SK-MEL-5 (cell line): ENCODE measurements at places on chromosomes 13 and 19. TPM values are rescaled to one million over a fixed set of nuclear protein-coding genes. Genes with fewer than 3 reads are reported as not detected.
A peak's percentile ranks its signal among the peaks of the same experiment; 100 is the strongest.

GRCh38 chr13:19634256-19634740 is 839 bp downstream of the MPHOSPH8 start:
- peak; percentile 36 for DNase-seq

DNA sequence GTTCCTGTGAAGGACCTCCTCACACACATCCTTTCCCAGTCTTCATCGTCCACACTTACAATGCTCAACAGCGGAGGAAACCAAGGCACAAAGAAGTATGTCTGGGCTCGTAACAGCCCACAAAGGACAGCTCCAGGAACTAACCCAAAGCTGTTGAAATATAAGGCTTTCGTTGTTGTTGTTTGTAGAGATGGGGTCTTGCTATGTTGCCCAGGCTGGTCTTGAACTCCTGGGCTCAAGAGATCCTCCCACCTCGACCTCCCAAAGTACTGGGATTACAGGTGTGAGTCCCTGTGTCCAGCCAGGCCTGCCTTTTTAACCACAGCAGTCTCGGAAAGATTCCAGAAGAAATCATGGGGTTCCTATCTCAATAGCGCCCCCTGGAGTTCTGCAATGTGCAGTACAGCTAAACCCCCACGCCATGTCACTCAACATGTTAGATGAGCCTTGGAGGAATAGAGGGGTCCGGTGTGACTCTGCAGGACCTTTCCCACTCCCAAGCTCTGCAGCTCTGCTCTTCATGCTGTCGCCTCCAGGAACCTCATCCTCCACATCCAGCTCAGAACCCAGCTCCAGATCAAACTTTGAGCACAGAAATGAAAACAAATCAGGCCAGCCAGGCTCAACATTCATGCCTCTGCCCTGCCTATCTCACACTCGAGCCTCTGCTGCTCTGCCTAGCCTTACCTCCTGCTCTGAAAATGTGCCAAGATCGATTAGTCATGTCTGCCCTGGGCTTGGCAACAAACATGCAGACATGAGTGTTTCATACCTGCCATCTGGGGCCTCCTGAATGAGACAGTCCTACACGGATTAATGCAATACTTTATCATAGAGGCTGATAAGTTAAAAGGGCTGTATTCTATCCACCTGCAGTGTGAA is 7.5 kb downstream of the PLA2G4C start:
- peak; percentile 67 for DNase-seq

DNA sequence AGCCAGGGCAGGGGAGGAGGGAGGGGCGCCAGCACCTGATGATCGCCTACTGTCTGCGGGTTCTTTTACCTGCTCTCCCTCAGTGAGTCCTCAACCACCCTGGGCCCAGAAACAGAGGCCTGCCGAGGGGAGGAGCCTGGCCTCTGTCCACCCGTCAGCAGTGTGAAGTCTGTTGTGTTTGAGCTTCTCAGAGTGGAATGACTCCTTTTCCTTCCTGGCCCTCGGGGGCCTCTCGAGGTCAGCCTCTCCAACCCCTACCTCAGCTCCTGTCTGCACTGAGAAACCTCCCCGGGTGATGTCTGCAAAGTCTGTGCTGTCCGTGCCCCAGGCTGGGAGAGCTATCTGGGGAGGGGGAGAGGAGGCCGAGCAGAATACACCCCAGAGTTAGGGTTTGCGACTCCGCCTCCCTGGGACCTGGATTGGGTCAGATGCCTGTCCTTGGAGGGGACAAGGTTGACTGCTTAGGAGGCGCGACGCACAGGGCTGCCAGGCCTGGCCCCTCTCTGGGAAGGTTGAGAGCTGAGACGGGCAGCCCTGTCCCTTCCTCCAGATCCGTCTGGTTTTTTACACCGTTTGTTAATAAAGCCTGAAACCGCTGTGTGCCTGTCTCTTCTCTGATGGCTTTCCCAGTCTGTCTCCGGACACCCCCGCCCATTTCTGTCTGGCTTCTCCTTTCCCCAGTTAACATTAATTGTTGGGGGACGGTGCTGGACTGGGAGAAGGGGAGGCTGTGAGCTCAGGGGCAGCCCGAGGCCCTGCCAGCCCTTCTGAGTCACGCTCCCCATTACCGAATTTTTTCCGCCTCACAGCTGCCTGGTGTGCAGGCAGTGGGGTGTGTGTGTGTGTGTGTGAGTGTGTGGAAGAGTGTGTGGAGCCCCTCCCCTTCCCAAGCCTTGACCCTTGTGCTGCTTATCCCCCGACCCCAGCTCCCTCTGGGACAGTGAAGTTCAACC is 989 bp upstream of the SSC5D start:
- DNase-seq = no peak

DNA sequence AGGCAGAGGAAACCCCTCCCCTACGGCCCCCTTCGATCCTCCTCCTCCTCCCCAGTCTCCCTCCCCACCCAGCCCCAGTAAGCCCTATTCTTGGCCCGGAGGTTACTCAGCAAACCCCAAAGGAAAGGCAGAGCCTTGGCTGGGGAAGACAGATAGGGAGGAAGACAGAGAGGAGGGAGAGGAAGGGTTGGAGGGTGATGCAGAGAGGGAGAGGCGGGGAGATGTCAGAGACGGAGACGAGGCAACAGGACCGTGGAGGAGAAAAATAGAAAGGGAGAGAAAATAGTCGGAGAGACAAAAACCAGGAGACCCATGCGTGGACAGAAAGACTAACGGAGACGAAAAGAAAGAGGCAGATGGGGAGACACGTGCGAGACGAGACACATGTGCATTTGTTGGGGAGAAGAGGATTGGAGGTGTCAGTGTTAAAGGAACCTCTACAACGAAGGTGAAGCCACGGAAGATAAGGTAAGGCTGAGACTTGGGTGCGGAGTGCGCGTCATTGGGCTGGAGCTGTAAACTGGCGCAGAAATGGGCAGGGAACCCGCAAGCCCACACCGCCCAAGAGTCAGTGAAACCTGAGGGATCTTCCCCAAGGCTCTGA is 2.9 kb downstream of the TGFB1 start:
- no peak for DNase-seq

DNA sequence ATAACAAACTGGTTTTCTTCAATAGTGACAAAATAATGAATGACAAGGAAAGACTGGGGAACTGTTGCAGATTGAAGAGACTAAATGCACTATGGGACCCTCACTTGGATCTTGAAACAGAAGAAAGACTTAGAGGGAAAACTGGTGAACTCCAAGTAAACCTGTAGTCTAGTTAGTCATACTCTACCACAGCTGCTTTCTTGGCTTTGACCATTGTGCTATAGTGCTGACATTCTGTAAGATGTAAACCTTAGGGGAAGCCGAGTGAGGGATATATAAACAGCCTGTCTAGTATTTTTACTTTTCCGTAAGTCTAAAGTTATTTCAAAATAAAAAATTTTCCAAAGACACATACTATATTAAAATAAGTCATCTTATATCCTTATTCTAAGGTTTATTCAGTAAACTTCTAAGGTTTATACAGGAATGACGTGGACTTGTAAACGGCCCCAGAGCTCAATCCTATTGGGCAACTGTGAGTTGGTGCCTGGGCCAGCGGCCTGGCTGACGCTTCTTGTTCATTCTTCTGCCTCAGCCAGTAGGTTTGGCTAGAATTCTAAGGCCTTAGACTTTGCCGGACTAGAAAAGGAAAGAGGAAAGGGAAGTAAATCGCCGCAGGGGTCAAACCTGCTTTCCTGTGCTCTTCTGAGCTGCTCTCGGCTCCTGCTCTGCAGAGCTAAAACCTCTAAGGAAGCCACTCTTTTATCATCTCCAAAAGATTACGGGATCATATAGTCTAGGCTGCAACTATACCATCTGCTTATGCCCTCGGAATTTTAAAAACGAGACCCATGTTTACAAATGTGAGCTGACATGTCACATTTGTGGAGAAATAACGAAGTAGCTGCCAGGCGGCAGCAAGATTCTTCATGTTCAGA is 33.6 kb upstream of the UBE2L5 start:
- DNase-seq = no peak

- peak; percentile 86 for DNase-seq
These were observed 610 bp upstream of the WBP4 start for GRCh38 chr13:41060724-41061074.

DNA sequence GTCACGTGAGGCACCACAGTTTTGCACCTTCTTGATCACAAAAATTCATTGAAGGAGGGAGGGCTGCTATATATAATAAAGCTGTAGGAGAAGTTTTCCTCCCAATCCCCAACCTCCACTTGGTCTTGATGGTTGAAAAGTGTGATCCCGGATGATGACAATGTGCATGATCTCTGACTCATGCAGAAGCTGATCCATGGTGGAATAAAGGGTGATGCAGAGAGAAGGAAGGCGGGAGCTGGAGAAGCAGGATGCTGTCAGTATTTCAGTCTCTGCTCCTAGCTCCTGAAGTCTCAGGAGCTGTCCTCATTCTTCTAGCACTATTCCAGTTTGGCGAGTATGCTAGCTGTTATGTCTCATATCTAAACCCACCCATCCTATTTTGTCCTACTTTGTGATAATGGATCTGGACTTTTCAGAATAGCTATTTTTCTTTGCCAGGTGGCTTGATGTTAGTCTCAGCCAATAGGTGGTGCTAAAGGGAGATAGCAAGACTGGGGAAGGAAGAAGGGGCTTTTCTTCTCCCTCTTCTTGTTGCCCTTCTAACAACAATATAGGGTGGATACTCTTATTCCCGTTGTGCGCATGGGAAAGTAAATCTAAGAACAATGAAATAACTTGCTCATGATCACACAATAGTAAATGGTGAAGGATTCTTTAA is 65.6 kb upstream of the HTR2A start:
- DNase-seq = peak; percentile 50

- no peak for DNase-seq
These were observed 187.7 kb downstream of the ABCC4 start for GRCh38 chr13:95113601-95114000.

GRCh38 chr19:5934069-5934401 is 20.0 kb downstream of the CAPS start:
- DNase-seq = no peak

DNA sequence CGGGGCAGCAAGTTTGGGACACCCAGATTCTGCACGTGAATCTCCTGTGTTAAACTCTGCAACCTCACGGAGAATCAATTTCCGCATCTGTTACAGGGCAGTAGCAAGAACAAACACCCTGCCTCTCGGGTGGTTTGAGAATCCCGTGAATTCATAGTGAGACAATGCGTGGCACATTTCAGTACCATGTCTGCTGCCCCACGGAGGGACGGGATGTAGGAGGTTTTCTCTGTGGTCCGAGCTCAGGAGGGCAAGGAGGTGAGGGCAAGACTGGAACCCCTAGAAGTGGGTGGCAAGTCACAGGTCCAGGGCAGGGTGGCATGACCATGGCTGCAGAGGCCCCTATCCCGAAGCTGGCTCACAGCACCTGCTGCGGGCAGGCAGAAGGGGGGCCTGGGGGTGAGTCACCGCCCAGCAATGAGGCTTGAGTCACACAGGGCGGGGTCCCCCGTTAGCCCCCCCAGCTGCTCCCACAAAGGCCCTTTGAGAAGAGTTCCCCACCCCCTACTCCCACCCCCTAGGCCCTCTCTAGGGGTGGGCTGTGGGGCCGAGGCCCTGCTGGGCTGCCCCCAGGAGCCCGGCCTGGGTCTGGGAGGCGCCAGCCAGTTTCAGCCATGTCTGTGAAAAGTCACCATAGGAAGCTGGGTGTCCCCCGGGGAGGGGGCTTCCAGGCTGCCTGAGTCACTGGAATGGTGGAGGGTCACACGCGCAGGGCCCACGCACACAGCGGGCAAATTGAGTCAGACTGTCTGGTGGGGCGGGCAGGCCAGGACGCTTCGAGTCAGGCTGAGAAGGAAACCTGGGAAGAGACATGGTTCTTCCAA is 25.8 kb upstream of the NANOS3 start:
- peak; percentile 69 for DNase-seq

DNA sequence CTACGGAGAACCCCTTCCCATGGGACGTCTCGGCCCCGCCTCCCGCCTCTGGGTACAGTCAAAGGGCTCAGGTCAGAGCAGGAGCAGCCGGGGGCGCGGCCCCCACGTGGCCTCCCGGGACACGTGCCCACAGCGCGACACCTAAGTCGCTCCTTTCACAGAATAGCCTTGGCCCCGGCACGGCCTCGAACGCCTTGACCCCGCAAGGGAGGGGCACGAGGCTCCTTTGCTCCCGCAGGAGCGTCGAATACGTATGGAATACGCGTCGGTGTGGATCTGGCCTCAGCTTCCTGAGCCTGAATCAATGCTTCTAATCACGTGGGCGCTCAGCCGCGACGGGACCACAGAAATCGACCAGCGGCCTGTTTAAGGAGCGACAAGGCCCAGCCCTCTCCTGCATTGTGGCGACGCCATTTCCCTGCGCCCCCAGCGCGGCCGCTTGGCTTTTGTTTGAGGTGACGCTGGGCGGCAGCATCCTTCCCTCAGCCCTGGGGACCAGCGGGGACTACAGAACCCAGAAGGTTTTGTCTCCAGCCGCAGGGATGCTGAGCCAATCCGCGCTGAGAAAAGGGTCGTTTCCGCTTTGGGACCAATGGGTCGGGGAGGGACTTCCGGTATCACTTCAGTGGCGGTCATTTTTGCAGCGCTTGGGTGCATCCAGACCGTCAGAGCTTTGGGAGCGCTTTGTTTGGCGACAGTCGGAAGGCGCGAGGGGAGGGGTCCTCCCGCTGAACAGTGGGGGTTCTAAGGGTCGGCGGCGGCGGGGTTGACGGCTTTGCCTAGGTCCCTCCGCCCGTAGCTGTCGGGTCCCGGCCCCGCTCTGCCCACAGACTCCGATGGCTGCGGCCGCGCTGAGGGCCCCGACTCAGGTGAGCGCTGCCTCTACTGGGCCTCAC is at the start of gene ZIK1:
Gene ZIK1 (plus strand): TSS at position 625 of the 896 bp plus-strand sequence. CDS start 212 bp downstream, at position 837.
- peak; percentile 67 for DNase-seq

- DNase-seq = no peak
These were observed 533.2 kb upstream of the PCDH9 start for GRCh38 chr13:67763384-67763783.

GRCh38 chr19:28235606-28236125 is 977.3 kb downstream of the UQCRFS1 start:
- no peak for DNase-seq

DNA sequence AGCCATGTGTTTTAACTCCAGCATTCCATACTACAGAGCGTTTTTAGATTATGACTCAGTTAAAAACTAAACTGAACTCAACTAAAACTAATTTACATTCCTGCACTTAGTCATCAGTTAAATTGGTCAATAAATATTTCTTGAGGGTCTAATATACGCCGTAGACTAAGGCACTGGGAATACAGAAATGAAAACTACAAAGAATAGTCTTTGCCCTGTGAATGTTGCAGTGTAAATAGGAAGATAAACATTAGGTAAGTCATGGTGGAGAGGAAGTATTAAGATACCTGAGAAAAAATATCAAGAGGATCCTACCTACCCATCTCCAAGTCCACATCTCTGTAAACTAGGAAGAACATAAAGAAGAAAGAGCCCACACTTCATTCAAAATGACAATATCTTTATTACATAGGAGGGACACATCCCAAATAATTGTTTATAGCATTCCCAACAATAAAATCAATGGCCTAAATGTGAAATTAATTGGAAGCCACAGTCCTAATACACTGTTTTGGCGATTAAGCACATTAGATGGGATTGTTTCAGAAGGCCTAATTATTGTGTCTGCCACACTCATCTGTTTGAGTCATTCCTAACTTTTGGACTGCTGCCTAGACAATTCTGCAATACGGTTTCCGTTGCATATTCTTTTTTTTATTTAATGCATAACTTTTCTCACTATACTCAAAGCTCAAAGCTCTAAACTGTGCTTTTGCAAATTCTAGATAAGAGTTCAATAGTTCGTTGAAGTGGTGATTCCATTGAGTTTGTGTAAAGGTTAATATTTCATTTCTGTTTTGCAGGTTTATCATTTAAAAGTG is 52.9 kb downstream of the MBNL2 start:
- DNase-seq = no peak

The SERTAD3 gene
- 10.8 and 12.8 TPM in 2 replicates for total RNA-seq

The SHD gene
- total RNA-seq = 0.42 TPM in 1 of 2 replicates, not detected in the other

The CGB2 gene
- total RNA-seq = not detected in 2 replicates

The ZNF878 gene
- total RNA-seq = 0.37 and 0.77 TPM in 2 replicates

The RGS9BP gene
- total RNA-seq = 0.85 and 1.8 TPM in 2 replicates

The CD33 gene
- 0.19 and 0.63 TPM in 2 replicates for total RNA-seq
